ENCODE measurements at places on chromosomes 7 and 10.

DNA sequence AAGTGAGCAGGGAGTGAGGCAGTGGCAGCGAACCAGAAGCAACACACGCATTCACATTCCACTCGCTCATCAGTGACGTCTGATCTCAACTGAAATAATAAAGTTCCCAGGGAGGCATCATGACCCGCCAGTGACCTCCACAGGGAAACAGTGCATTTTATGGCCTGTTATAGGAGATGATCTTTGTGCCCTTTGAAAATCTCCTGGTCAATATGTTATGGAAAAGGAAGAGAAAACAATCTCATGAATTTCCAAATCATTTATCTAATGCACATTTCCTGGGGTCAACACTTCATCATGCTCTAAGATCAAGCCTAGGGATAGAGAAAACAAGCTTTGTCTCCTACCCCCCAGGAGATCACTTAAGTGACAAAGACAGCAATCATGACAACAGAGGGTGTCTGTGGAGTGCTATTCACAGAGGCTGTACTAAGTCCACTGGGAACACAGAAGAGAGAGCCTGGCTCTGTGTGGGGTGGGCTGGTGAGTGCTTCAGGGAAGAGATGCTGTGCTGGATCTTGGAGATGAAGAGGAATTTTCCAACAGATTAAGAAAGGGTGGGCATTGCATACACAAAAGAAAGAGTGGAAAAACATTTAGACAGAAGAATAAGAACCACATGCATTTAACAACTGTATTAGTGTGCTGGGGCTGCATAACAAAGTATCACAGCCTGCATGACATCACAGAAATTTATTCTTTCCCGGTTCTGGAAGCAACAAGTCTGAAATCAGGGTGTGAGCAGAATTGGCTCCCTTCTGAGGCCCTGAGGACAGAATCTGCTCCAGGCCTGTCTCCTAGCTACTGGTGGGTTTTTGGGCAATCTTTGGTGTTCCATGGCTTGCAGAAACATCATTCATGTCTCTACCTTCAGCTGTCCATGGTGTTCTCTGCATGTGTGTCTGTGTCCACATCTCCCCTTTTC, 613.9 kb upstream of the IGFBP3 start:
- DNase-seq, result peak; percentile 44

- DNase-seq, result no peak
Observed at GRCh38 chr10:102476466-102477141, 25.3 kb upstream of the C10orf95 start.

DNA sequence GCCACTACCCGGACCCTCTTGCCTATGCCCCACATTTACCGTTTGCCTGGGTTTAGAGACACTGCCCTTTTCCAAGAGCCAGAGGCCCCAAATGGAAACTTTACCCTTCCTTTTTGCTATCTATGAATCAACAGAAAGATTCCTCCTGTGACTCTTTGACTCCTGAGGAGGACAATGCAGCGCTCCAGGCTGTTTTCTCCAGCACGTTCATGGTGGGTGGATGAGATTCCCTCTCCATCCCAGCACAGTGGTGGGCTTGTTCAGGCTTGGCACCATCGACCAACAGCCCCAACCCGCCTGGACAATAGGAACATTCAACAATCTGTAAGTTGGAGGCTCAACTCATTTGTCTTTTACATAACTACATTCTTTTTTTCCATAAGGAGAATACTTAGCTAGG, 55.9 kb downstream of the DLD start:
- peak; percentile 46 for DNase-seq

DNA sequence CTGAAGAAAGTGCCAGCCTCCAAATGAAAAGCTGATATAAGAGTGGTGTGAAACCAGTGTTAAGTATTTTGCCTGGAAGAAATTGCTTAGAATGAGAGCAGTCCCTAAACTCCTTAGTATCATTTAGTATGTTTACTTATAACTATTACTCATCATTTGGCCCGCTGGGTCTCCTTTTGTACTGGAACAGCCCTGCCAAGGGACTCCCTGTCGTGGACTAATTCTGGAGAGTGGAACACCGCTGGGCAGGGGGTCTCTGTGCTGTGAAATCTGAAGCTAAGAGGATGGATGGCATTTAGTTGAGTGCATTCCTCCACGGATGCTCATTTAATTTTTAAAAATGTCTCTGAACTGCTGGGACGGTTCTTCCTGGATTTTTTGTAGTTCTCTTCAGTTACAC, 889.9 kb upstream of the C7orf33 start:
- no peak for DNase-seq

DNA sequence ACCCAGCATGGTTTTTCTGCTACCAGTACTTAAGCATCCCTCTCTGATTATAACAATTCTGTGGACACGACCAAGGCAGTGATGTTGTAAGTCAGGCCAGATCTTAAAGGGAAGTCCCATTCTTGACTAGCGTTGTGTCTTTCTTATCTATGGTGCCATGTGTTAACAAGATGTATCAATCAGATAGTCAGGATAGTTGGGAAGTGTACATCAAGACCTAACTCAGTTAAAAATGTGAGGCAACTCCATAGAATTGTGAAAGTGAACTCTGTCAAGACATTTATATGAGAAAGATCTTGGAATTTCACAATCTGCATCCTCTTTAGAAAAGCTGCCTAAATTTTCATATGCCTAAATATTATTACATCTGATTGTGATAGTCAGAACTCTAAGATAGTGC, 341.7 kb upstream of the SEMA3D start:
- DNase-seq, result no peak

DNA sequence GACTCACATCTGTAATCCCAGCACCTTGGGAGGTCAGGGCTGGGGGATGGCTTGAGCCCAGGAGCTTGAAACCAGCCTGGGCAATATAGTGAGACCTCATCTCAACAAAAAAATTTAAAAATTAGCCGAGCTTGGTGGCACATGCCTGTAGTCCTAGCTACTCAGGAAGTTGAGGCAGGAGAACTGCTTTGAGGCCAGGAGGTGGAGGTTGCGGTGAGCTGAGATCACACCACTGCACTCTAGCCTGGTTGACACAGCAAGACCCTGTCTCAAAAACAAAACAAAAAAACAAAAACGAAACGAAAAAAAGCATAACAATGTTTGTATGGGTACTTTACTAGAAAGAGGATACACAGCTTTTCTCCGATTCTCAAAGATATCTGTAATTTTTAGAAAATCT, 31.8 kb downstream of the WNT16 start:
- no peak for DNase-seq

- no peak for DNase-seq
Observed at GRCh38 chr7:133530682-133531081, 277.8 kb downstream of the EXOC4 start.

DNA sequence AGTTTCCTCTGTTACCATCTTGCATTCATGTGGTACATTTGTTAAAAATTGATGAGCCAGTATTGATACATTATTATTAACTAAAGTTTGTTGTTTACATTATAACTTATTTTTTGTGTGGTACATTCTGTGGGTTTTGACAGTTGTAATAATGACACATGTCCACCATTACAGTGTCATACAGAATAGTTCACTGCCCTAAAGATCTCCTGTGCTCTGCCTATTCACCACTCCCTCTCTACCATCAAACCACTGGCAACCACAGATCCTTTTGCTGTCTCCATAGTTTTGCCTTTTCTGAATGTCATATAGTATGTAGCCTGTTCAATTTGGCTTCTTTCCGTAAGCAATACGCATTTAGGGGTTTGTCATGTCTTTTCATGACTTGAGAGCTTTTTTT, 156.9 kb downstream of the PHF14 start:
- no peak for DNase-seq

DNA sequence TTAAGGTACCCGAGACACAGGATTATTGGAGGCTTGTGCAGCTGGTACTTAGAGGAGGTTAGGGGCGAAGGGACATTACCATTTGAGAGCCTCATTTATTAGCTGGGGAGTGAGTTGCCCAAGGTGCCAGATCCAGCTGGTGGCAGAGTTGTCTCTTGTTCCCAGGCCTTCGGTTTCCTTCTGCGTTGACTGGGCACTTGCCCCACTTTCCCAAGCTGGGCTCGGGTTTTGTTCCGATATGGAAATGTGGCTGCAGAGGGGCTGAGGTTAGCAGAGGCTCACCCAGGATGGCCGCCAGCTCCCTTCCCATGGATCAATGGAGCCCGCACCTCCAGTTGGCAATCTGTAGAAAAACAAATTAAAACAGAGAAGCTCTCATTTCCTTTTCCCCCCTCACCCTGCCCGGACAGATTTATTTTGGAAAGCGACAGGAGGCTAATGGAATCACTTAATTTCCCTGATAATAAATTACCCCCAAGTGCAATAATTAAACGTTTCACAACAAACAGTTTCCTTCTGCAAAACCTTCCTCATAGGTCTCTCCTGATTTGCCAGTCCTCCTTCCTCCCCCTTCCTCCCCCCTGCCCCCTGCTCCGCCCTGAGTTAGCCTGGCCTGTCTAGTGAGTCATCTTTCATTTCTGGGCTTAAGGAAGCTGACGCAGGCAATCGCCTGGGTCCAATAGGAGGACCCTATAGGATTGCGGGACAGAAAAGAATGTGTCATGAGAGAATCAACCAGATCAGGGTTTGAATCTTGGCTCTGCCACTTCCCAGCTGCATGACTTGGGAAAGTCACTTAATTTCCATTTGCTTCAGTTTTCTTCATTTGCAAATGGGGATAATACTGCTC, 51.7 kb downstream of the ADRA2A start:
- no peak for DNase-seq

DNA sequence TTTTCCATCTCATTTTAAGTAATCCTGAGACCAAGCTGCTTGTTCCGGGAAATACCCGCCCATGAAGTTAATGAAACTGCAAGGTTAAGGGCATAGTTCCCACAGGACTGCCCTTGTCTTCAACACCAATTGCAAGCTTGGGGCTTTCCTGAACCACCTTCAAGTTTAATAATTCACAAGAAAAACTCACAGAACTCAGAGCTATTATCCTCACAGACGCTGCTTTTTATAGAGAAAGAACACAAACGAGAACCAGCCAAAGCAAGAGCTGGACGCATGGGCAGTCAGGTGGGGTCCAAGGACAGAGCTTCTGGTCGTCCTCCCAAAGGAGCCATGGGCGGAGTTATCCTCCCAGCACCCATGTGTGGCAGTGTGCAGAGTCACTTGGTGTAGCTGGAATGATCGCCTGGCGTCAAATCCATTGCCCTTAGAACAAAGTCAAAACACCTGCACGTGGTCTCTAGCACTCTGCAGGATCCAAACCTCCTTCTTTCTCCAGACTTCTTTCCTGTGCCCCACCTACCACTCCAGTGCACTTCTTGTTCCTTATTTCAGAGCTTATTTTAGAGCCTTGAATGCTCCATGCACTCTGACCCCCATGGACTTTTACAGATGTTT, 56.7 kb downstream of the SNX10 start:
- peak; percentile 48 for DNase-seq

DNA sequence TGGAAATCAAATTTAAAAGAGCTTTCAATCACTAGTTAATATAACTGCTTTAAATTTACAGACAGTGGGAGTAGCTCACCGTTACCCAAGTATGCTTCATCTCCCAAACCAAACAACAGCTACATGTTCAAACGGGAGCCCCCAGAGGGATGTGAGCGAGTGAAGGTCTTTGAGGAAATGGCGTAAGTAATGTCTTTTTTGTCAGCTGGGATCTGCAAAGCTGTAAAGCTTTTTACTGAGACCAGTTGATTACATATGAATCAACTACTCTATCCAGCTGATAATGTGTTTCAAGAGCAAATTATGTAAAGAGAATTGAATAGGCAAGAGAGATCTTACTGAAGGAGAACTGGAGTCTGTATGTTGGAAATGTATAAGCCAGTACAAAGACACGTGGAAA, 116.2 kb downstream of the GLCCI1 start:
- no peak for DNase-seq

GRCh38 chr7:156472267-156472666, 168.3 kb upstream of the RNF32 start:
- no peak for DNase-seq

GRCh38 chr7:11120675-11121220, 147.1 kb downstream of the PHF14 start:
- DNase-seq, result no peak

- DNase-seq, result peak; percentile 31
Observed at GRCh38 chr10:3196958-3197347, 24.4 kb upstream of the PITRM1 start.

DNA sequence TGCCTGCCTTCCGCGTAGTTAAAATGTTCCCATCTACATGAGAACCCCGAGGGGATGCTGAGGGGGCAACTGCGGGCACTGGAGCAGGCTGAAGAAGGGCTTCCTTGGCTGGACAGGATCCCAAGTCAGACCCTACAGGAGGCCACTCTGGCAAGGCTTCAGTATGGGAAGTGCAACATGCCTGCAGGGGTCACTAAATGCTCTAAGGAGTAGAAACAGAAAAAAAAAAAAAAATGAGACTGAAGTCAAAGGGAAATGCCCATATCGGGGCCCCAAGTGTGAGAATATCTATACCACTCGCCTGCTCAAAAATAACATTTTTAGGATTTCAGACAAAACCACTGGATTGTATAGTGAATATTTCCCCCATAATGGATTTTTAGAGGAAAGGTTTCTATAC, 33.5 kb downstream of the FAM204A start:
- no peak for DNase-seq

Data from stomach (tissue), 19 donors.